ENCODE measurements at places on chromosomes 7 and 10. TPM values are rescaled to one million over a fixed set of nuclear protein-coding genes. Genes with fewer than 3 reads are reported as not detected.

Gene ZSWIM8
- total RNA-seq = 112 TPM

DNA sequence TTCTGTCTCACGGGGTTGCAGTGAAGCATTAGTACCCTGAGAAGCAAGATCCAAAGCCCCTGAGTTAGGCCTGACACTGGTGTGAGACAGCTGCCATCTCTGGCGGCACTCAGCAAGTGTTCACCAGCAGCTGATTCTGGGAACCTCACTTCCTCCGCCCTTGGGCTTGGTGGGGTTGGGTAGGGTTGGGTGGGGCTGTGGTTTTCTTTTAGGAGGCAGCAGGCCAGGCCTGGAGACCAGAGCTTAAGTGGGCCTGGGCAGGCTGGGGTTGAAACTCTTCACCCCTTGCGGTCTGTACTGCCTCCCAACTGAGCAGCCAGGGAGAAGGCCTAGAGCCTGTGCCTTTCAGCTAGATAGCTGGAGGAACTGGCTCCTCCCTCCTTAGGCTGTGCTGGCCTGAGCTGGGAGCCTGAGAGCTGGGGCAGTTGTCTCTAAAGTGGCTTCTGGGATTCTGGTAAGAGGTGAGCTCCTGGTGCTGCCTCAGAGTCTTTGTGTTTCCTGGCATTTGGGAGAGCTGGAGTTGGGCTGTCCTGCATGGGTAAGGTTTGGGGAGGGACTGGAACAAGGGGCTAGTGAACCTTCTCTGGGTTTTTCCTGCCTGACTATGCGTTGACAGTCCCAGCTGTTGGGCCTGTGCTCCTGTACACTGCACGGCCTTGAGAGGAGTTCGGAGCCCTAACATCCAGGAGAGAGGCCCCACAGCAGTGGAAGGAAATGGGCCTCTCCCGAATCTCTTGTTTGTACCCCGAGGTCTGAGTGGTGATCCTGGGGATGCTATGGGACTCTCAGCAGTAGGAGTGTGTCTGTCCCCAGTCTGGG lies 5.1 kb downstream of the TSPAN14 start:
- peak; percentile 88 for DNase-seq

Gene RTKN2
- 1.6 TPM for total RNA-seq

DNA sequence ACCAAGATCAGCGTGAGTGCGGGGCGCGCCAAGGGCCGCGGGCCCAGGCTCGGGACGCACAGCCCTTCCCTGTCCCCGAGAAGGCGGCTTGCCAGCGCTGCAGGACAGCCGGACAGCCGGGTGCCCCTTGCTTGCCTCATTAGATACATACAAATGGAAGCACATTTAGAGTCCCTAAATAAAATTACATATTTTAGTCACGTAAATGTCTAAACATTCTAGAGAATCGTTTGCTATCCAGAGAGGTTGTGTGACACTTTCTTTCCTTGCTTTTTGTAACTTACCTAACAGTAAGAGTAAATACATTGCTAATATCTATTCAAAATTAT lies 4.8 kb downstream of the VSTM2A start:
- DNase-seq = no peak

Gene CRYGN
- total RNA-seq = not detected

DNA sequence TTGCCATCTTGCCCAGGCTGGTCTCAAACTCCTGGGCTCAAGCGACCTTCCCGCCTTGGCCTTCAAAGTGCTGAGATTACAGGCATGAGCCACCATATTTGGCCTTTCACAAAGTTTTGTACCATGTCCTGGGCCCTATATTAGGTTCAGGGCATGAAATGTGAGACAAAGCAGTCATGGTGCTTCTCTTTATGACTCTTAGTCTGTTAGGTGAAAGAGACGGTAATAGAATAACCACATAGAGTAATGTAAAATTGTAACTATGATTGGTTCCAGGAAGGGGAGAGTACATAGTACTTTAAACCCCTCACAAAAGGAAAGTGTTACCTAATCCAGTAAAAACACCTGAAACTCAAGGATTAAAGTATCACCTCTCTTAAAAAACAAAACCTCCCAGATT lies 144.7 kb downstream of the SPAG6 start:
- no peak for DNase-seq

DNA sequence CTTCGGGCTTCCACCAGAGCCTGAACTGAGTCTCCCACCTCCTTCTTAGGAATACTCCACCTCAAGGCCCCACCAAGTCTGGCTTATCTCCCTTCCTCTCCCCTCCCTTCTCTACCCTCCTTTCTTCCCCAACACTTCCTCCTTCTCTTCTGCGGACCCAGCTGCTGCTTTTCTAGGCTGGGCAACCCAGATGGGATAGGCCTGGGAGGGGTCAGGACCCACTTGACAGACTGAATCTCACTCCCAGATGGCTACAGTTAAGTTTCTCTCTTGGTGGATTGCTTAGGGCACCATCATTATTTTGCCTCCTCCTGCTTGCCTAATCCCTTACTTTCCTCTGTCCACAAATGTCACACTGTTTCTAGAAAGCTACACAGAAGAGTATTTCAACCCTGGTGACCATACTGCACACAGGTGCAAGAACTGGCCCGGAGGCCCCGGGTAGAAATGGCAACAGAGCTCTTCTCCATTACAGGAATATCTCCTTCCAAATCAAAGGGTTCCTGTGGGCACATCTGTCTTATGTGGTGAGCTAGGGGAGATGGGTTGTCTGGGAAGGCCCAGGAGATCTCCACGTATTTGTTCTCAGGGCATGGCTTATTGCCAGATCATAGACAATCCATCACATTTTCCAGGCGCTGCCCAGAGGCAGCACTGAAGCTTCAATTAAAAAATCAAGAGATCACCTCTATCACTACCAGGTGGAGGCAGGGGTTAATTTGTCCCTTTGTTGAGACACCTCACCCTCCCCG lies 5.1 kb upstream of the HOXA11 start:
- DNase-seq = no peak

DNA sequence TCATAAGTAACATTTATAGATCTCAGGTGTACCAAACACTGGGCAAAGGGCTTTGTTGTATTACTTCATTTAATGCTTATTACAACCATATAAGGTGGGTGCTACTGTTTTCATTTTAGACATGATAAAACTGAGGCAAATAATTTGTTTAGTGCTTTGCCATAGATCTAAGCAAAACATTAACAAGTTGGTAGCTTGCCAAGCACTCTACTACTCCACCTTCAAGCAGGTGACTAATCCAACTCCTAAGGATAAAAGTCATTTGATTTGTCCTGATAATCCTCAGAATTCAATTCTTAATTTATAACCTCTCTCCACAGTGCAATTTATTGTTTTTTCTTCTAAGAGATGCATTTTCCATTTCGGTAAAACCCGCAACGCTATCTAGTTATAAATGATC lies 646.4 kb downstream of the GRM8 start:
- DNase-seq = peak; percentile 11

DNA sequence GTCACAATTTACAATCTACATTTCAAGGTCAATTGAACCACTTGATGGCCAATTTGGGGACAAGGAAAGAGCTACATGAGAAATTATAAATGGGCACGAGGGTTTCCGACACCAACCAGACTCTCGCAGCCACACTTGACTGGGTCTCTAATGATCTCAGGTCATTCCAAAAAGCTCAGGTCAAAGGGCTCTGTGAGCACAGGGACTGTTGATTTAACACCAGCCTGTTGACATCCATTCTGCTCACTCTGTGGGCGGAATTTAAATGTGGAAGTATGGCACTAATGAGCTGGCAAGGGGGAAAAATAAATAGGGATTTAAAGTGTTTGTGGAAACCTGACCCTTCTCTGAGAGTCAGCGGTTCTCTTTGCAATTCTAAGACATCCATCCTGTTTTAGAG lies 810.7 kb upstream of the AUTS2 start:
- DNase-seq = no peak

Gene OR2A7
- total RNA-seq = 10.0 TPM

- DNase-seq = no peak
Observed at GRCh38 chr7:38819463-38819862, 89.5 kb downstream of the VPS41 start.

DNA sequence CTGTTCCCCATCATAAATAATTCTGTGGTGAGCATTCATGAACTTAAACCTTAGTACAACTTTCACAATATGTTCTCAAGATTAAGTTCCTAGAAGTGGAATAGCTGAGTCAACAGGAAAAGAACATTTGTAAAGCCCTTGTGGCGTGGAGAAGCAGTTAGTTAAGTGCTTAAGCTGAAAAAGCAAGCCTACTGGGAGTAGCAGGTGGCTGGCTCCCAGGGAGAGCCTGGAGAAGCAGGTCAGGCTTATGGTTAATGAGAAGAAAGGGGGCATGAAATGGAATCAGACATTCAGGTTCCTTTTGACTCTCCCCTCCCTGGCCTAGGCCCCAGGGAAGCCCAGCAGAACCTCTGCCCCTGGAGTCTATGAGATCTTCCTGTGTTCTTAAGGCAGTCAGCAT lies 35.3 kb downstream of the VSTM4 start:
- peak; percentile 17 for DNase-seq

- no peak for DNase-seq
Observed at GRCh38 chr7:29032146-29032545, 74.0 kb upstream of the TRIL start.

- DNase-seq = no peak
Observed at GRCh38 chr10:120940299-120940900, 89.2 kb downstream of the WDR11 start.

Gene SEMA3D
- not detected for total RNA-seq

DNA sequence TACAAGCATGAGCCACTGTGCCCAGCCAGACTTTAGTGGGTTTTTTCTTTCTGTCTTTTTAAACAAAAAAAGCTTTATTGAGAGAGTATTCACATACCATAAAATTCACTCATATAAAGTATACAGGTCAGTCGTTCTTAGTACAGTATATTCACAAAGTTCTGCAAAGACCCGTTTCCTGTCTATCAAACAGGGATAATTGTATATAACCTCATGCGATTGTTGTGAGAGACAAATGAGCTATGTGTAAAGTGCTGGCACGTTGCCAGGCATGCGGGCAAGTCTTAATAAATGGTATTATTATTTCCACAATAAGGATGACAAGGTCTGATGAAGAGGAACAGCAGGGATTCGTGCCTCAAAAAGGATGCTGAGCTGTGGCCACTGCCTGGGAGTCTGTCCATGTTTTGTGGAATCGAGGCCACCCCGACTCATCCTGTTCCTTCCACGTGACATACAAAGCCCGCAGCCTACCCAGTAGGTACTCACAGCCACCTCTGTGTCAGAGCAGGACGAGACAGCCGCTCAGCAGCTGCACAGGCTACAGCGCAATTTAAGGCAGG lies 51.6 kb downstream of the SMKR1 start:
- DNase-seq = peak; percentile 40

DNA sequence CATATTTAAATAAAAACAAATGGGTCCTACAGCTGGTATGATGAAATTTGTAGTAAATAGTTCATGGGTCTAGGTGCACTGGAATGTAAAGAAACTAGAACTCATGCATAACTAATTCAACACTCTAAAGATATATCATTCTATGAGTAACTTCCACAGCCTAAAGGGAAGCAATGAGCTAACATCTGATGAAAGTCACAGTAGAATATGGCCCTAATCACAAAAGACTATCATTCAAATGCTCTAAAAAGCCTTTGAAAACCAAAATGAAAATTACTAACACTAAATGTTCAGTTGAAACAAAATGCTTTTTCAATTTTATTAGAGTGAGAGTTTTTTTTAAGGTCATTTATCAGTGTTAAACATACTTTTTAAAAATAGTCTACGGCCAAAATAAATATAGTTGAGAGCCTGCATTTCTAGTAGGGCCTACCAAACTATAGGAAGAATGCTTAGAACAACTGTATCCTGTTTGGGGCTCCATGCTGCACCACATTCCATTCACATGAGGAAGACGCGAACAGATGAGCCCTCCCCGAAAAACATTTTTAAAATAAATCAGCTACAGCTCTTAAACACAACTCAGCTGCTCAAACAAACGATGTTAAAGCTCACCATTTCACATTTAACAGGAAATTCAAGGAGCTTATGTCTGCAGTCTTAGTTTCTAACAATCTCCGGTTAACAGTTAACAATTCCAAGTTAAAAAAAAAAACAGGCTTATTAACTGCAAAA lies 134.5 kb downstream of the NRBF2 start:
- peak; percentile 69 for DNase-seq

DNA sequence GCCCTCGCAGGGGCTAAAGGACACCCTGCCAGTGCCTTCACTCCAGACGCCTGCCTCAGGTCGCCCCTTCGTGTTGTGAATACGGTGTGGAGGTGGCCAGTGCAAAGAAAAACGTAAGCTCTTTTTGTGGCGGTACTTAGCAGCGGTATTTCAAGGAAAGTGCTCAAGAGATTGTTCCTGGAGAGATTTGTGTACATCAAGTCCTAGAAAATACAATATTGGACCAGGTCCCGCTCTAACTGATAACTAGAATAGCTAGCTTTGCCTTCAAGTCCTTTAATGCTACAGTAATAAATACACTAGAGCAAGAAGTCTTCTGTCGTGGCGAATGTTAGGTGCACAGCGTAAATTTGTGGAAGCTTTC lies 689 bp downstream of the PLCE1 start:
- no peak for DNase-seq

DNA sequence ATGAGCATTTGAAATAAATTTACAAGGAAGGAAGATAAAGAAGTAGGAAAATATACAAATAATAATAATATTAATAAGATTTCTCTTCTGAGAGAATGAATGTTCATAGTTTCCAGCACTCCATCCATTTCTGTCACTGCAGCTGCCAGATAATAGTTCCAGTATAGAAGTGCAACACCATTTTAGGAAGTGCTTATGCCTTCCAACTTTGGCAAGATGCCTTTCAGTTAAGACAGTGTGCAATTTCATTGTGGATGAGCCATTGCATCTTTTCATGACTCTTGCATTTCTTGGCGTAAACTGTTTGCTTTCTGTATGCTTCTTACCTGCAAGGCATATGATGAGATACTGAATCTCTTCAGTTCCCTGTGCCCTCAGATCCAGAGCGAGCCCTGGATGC lies 185.0 kb downstream of the PDE1C start:
- DNase-seq = no peak

Gene AMPH
- total RNA-seq = 0.63 TPM

DNA sequence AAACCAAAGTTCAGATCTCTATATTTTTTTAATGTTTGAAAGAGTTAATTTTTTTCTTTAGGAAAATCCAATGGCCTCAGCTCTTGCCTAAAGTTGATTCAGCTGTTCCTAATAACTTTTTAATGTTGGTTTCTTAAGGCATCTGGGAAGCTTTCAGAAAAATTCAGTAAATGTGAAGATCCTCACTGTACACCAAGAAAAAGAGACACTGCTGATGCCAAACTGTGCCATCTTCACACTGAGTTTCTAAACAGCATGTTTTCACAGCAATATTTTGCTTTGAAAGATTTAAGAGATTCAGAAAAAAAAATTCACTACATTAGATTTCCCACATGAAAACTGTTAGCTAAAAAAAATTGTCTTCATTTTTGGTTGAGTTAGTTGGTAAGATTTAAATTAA lies 249.4 kb downstream of the NEBL start:
- no peak for DNase-seq

Measured in MCF 10A (cell line).